ENCODE measurements at places on chromosomes 4 and X.

DNA sequence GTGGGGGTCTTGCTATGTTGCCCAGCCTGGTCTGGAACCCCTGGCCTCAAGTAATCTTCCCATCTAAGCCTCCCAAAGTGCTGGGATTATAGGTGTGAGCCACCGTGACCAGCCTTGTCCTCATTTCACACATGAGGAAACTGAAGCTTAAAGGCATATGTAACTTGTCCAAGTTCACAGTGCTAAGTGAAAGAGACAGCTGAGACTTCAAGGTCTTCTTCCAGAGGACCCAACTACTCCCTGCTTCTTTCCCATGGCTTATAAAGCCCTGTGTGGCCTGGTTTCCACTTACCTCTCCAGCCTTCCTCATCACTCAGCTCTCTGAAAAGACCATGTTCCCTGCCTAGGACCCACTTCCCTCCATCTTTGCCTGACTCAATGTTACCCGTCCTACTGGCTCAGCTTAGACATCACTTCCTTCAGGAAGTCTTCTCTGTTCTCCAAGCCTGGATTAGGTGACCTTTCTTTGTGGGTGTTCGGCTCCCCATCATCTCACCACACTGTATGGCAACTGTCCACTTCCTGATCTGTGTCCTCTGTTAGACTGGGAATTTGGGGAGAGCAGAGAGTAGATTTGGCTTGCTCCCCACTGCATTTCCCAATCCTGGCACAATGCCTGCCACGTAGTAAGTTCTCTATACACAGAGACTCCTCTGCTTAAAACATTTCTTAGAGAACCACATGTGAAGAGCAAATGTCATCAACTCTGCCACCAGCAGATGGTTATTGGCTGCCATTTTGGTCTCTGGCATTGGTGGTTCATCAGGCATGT is 30.4 kb upstream of the LAMP2 start:
- no peak for DNase-seq

DNA sequence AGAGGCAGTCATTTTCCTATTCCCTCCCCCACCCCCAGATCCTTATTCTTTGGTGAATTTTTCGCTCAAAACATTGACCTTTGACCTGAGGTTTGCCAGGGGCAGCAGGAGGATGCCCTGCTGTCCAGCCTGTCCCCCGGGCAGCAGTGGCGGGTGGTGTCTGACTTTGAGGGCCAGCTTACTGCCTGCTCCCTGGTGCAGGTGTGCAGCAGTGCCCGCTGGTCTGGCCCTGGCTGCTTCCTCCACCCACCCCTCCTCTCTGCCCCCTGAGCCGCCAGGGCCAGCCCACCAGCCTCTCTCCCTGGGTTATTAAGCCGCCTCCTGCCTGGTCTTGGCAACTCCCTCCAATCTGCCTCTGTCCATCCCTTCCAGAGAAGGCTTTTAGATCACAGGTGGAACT is 40.8 kb upstream of the GRPEL1 start:
- DNase-seq: peak; percentile 4

- DNase-seq: no peak
Measured at GRCh38 chr4:144564358-144564757, 81.6 kb upstream of the HHIP start.

DNA sequence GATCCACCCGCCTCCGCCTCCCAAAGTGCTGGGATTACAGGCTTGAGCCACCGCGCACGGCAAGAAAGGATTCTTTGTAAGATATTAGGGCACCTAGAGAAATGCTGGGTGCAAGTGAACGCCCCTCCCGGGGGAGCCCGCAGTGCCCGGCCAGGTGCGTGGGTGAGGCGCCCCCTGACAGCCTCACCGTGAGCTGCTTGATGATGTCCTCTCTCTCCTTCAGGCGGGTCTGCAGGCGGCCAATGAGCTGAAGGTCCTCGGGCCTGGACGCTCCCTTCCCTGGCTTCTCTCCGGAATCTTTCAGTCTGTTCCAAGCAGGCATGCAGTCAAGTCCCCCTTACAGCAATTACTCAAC is 21.9 kb downstream of the MED28 start:
- no peak for DNase-seq

DNA sequence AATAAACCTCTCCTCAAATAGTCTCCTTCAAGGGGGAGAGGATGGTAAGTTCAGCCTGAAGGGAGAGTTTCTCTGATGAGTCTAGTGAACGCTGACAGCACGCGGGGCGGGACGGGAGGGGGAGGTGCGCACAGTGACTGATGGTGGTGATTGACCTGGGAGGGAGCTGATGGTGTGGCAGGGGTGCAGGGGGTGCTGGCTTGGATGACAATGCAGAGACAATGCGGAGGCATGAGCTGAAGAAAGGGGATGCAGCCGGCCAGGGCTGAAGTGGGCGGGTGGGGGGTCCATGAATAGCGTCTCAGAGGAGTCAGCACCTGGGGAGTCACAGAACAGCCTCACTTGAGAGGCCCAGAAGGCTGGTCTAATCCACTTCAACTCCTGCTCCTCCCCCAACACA is 142.5 kb upstream of the PJA1 start:
- no peak for DNase-seq

DNA sequence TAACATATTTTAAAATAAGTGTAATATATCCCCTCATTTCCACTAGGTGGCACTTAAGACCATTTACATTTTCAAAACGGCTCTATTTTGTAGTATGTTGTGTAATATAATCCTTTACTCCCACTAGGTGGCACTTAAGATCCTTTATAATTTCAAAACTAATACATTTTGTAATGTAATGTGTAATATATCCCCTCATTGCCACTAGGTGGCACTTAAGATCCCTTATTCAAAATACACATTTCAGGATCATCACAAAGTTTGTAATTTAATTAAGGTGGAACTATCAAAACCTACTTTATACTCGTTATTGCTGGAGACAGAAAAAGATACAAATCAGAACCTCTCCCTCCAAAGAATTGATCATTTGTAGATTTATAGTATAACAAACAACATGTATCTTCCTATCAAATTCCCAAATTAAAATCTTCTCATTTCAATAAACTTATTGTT is 132.5 kb downstream of the ARHGAP6 start:
- peak; percentile 37 for DNase-seq

GRCh38 chr4:47784222-47784621 is 53.6 kb downstream of the CORIN start:
- DNase-seq: no peak

DNA sequence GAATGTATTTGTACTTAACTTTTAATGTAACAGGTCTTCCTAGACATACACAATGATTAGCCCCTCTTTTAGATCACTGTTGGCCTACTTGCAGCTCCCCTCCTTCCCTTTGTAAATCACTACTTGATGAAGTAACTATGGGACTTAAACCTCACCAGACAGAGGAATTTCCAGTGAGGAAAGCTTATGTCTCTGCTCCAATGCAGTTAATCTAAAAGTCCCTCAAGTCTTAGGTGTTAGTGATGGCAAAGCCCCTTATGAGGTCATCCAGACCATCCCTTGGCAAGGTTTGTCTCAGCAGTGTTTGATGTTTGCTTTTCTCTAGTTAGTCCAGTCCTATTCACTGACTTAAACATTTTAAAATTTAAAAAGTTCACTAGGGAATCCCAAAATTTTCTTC is 877.3 kb upstream of the INTU start:
- no peak for DNase-seq

DNA sequence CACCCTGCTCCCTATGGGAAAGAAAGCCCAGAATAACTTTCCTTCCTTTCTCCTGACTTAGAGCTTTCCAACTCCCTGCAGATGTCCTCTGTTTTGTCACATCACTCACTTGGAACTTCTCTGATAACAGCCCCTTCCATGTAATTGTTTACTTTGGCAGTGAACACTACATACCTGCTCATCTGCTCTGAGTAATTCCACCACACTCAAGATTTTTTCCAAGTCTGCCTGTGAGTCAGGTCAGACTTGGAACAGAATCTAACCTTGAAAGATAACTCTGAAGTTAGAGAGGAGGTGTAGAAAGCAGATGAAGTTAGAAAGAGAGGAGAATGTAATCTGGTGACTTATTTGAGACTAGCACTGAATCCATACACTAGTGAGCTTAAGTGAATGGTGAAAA is 7.4 kb downstream of the MAGEB10 start:
- DNase-seq: no peak

- DNase-seq: no peak
Measured at GRCh38 chr4:150387981-150388380, 194.0 kb upstream of the MAB21L2 start.

GRCh38 chrX:53056292-53056691 is 7.7 kb downstream of the GPR173 start:
- DNase-seq: no peak

DNA sequence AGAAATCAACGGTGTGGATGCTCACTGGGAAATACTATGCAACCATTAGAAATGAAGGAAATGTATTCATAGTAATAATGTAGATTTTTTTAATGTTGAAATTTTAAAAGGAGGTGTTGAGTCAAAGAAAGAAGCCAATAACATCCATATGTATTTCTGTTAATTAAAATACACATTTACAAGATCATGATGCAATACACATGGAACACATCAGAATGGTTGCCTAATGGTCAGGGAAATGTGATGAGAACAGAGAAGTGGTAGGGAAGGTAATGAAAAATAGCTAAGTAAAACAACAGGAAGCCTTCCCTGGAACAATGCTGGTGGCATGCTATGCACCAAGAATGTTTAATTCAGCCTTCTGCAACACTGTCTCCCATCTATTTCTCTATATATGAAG is 18.2 kb downstream of the AREG start:
- no peak for DNase-seq

GRCh38 chr4:85632981-85633380 is 158.0 kb downstream of the ARHGAP24 start:
- DNase-seq: no peak

All from GM10248 (cell line).